ENCODE measurements at places on chromosomes 11 and 22. TPM values are rescaled to one million over a fixed set of nuclear protein-coding genes. Genes with fewer than 3 reads are reported as not detected.

Gene PATE2
- not detected for total RNA-seq

Gene ATG13
- 36.9 TPM for total RNA-seq

DNA sequence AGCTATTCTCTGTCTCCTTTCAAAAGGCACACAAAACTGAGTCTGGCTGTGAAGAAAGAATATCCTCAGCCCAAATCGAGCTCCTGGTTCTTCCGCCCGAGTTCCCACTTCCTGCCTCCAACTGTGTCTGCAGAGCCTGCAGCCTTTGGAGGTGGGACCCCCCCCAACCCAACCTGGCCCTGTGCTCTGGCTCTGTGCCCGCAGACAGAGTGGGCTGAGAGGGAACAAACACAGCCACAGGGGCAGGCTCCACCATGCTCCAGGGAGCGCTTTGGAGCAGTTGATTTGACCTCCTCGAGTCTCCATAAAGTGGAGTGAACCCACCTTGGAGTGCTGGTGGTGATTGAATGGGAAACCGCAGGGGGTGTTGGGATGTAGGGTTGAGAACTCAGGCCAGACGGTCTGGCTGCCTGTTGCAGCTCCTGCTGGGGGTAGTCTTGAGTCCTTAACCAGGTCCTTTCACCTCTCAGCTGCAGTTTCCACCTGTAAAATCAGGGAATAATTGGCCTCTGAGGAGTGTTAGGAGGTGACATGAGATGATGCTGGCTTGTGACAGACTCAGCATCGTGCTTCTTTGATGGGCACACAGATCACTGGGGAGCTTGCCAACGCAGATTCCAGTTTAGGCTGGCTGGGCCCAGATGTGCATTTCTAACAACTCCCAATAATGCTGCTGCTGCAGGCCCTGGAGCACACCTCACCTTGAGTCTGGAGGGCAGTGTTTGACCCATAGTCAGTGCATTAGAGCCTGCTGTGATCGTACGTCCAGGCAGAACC, 11.4 kb downstream of the DAGLA start:
- no peak for DNase-seq

GRCh38 chr22:41668971-41669911, 19.4 kb downstream of the SNU13 start:
- DNase-seq: no peak

- DNase-seq: no peak
Observed at GRCh38 chr22:45518580-45518991, 15.9 kb downstream of the FBLN1 start.

Gene PHF5A
- 106 TPM for total RNA-seq

DNA sequence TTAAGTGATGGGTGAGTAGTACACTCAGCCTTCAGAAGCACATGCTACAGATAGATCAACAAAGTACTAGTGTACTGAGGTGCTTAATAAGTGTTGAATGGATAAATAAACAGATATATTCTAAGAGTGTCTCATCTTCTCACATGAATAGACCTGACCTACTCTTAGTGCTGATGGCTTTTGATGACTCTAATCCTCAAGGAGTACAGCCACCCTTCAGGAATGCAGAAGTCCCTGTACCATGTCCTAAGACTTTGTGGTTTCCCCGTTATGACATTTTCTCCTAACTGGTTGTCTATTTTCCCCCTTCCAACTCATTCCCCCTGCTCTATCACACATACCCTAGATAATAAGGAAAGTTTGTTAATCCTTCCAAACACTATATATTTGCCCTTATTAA, 61.6 kb downstream of the C11orf65 start:
- DNase-seq: peak; percentile 37
